CD4-positive, alpha-beta T cell treated with Interleukin-21 for 1 hour (primary cell): ENCODE measurements at places on chromosomes 13 and 19.

DNA sequence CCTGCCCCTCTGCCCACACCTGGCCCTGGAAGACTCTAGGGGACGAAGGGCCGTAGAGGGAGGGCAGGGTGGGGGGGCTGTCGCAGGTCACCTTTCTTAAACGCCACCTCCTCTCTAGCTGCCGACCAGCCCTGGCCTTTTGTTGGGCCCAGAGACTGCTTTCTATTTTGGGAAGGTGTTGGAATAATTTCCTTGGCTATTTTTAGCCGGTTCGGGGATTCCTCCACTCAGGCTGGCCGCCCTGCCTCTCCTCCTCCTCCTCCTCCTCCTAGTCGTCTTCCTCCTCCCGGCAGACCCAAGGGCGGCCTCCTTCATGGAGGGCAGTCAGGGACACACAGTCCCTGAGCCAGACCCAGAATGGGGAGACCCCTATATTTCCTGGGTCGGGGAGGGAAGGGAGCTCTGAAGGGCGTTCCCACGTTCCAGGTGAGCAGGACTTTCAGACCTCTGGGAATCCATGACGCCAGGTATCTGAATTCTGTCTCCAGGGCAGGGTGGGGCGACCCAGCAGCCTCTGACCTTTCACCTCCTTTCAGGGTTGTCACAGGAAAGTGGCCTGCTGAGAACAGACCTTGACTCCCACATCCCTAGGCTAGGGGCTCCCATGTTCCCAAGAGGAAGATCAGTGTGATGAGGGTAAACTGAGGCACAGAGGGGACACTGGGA is 19.9 kb downstream of the GADD45B start:
- DNase-seq, result no peak

- DNase-seq, result peak; percentile 60
These were observed 335 bp upstream of the SOX1 start for GRCh38 chr13:112066624-112067004.

GRCh38 chr13:112713517-112714253 is 23.8 kb downstream of the ATP11A start:
- DNase-seq, result no peak

- no peak for DNase-seq
These were observed 311.6 kb downstream of the ENOX1 start for GRCh38 chr13:43475140-43475539.

GRCh38 chr13:24540236-24541126 is 27.9 kb upstream of the PARP4 start:
- DNase-seq, result no peak

DNA sequence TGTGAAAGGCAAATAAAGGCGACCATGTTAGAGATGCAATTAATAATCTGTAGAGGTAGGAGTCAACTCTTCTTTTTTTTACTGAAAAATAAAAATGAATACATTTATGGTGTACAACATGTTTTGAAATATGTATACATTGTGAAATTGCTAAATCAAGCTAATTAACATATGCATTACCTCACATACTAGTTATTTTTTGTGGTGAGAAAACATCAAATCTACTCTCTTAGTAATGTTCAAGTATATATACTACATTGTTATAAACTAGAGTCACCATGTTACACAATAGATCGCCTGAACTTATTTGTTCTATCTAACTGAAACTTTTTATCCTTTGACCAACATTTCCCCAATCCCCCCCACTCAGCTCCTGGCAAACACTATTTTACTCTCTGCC is 143.2 kb downstream of the POU4F1 start:
- DNase-seq, result no peak

DNA sequence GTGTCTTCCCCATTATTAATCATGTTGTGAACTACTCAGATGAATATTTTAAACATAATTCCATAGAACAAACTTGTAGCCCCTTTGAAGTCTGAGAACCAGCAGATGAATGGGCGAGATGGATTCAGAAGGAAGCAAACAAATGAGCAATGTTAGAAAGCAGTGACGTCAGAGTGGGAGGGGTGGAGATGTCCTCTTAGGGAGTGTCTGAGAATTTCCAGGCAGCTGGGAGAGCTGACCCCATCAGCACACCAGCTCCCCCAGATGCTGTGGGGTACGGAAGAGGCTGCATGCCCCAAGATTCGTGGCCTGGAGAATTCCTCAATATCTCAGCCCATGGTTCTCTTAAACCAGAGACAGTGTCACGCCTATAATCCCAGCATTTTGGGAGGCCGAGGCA is 68.6 kb downstream of the DPF1 start:
- no peak for DNase-seq

GRCh38 chr13:71374471-71375049 is 492.4 kb downstream of the DACH1 start:
- no peak for DNase-seq
